Epithelial cell of proximal tubule (primary cell): ENCODE measurements at places on chromosomes 2 and 18. TPM values are rescaled to one million over a fixed set of nuclear protein-coding genes. Genes with fewer than 3 reads are reported as not detected.

CPO gene
- not detected in 2 replicates for total RNA-seq

ARHGAP15 gene
- total RNA-seq = not detected in 2 replicates

CHRNG gene
- total RNA-seq = not detected in 2 replicates

POLR1A gene
- 21.3 and 23.1 TPM in 2 replicates for total RNA-seq

CDH20 gene
- not detected in 2 replicates for total RNA-seq

TCF23 gene
- not detected in 2 replicates for total RNA-seq

TUBA3E gene
- not detected in 2 replicates for total RNA-seq

CPLX4 gene
- not detected in 2 replicates for total RNA-seq

DAPL1 gene
- not detected in 2 replicates for total RNA-seq

ANKRD53 gene
- 0.58 and 0.75 TPM in 2 replicates for total RNA-seq

LAMA3 gene
- total RNA-seq = 45.2 and 69.8 TPM in 2 replicates

SERPINB4 gene
- total RNA-seq = not detected in 2 replicates

TANC1 gene
- total RNA-seq = 11.9 and 14.3 TPM in 2 replicates
